ENCODE measurements at places on chromosomes 5 and 9. TPM values are rescaled to one million over a fixed set of nuclear protein-coding genes. Genes with fewer than 3 reads are reported as not detected.

- no peak for DNase-seq
Observed at GRCh38 chr5:81986126-81986525, 14.3 kb downstream of the ATG10 start.

DNA sequence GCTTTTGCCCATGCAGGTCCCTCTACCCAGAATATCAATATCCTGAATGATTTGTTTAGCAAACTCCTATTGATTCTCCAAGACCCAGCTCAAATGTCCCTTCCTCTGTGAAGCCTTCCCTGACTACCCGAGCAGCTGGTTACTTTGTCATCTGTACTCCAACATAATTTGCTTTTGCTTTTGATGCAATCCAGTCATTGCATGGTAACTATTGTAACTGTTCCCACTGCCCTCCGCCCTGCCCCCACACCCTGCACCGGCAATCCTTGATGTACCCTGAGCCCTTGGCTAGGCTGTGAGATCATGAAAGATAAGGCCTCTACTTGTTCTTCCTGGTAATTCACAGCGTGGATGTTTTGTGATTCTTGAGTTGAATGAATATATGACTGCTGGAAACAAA lies 119.9 kb upstream of the BOD1 start:
- DNase-seq, result no peak

DNA sequence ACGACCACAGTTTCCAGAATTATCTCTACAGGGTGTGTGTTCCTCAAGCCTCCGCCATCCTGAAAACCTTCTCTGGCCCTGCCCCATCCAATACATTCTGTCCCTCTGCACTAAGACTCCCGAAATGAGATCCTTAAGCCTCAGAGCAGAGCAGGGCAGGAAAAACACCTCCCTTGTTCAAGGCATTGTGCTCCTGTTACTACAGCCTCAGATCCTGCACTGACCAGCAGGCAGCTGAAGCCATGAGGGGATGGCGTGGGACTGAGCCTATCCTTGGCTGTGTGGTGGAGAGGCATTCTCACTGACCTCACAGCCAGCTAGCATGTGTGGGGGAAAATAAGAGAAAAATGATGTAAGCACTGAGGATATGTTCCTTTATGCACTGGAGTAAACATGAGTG lies 106.7 kb upstream of the PHYKPL start:
- no peak for DNase-seq

DNA sequence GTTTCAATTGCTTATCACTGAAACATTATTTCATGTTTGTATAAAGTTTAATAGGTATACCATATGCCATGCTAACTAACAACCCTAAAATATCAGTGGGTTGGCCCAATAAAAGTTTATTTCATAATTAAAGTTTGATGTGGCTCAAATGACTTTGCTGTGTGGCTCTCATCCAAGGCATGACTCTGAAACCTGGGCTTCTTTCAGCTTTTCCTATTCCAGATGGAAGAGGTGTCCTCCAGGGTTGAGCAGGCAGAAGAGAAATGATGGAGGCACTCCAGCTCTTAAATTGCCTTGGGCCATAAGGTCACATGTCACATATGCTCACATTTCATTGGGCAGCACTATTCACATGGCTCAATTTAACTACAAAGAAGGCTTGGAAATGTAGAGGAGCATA lies 101.9 kb downstream of the MACIR start:
- no peak for DNase-seq

DNA sequence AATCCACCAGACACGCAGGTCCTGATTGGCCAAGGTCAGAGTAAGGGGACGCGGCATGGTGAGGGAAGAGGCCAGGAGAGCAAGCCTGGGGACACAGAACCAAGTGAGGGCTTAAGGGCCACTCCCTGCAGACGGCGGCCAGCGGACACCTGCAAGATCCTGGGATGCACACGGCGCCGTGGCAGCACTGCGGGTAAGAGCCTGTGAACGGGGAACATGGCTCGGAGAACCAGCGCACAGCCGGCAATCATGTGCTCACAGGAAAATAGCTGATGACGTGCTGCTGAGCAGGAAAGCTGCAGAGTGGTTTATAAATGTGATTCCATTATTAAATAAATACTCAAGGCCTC lies 27.0 kb upstream of the NSMF start:
- no peak for DNase-seq

DNA sequence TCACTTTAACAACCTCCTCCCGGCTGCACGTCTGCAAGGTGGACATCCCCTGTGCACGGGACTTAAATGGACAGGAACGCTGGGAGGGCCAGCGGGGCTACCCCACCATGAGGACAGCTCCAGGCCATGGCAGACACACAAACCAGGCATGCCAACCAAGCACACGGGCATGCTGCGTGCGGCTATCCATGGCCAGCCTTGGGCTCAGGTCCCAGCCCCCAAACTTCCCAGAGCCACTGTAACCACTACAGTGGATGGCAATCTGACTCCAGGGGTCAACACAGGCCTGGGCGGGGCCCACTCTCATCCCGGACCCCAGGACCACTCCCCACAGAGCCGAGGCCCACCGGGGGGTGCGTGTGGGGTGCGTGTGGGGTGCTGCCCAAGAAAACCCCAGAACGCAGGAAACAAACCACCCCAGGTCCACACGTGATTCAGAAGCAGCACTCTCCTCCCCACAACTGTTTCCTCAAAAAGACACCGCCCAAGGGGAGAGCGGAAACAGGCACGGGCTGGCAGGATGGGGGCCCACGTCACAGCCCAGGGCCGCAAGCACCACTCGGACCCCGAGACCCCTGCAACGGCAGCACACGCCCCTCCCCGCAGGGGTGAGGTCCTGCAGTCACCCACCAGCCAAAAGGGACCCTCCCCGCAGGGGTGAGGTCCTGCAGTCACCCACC lies 7.4 kb downstream of the SLC12A7 start:
- DNase-seq, result no peak

RMI1 gene
- total RNA-seq, result 11.0 TPM

HMCN2 gene
- total RNA-seq, result 1.0 TPM

PTCD2 gene
- 16.3 TPM for total RNA-seq

GABRB2 gene
- total RNA-seq, result 191 TPM
